Placental pericyte (primary cell): ENCODE measurements at places on chromosomes 4 and X. TPM values are rescaled to one million over a fixed set of nuclear protein-coding genes. Genes with fewer than 3 reads are reported as not detected.

STX18 gene
- total RNA-seq, result 28.2 and 29.3 TPM in 2 replicates

C1QTNF7 gene
- total RNA-seq, result 0.22 and 0.72 TPM in 2 replicates

SULT1E1 gene
- total RNA-seq, result not detected in 2 replicates

GLOD5 gene
- not detected in 2 replicates for total RNA-seq

SPARCL1 gene
- 0.14 TPM in 1 of 2 replicates, not detected in the other for total RNA-seq

TECRL gene
- not detected in 2 replicates for total RNA-seq

GCNA gene
- total RNA-seq, result 1.7 and 2.8 TPM in 2 replicates

TACC3 gene
- total RNA-seq, result 4.8 and 37.7 TPM in 2 replicates

KIAA1210 gene
- total RNA-seq, result not detected in 2 replicates

HSD17B13 gene
- total RNA-seq, result 0.14 and 0.22 TPM in 2 replicates

SHISA3 gene
- not detected in 2 replicates for total RNA-seq

GABRG1 gene
- total RNA-seq, result not detected in 2 replicates

GJB1 gene
- total RNA-seq, result not detected in 2 replicates

ZNF280C gene
- total RNA-seq, result 2.6 and 9.6 TPM in 2 replicates

KLHL4 gene
- total RNA-seq, result 4.8 and 5.9 TPM in 2 replicates

BBS12 gene
- total RNA-seq, result 3.1 and 3.3 TPM in 2 replicates

TRIM60 gene
- total RNA-seq, result 0.88 and 1.1 TPM in 2 replicates

GPR50 gene
- total RNA-seq, result not detected in 2 replicates

BMX gene
- under 0.01 TPM in 1 of 2 replicates, not detected in the other for total RNA-seq

PUDP gene
- total RNA-seq, result 13.7 and 16.2 TPM in 2 replicates

SMIM10L2A gene
- under 0.01 TPM in 1 of 2 replicates, not detected in the other for total RNA-seq

KCNIP4 gene
- 0.29 TPM in 1 of 2 replicates, not detected in the other for total RNA-seq

MYOZ2 gene
- total RNA-seq, result 0.29 and 0.66 TPM in 2 replicates

NHS gene
- total RNA-seq, result 0.66 and 5.3 TPM in 2 replicates

CCKAR gene
- total RNA-seq, result not detected in 2 replicates

TMEM31 gene
- not detected in 2 replicates for total RNA-seq

GUCY1B1 gene
- total RNA-seq, result 0.86 and 3.1 TPM in 2 replicates

CITED1 gene
- 0.22 and 1.1 TPM in 2 replicates for total RNA-seq

RPS6KA6 gene
- under 0.01 and 1.9 TPM in 2 replicates for total RNA-seq

ADRA2C gene
- total RNA-seq, result 2.2 and 2.9 TPM in 2 replicates

NAP1L2 gene
- 0.29 TPM in 1 of 2 replicates, not detected in the other for total RNA-seq

PRIMPOL gene
- total RNA-seq, result 6.8 and 16.8 TPM in 2 replicates

SPATA4 gene
- total RNA-seq, result 0.29 and 0.44 TPM in 2 replicates

PWWP3B gene
- total RNA-seq, result 0.44 and 4.3 TPM in 2 replicates

SSX2 gene
- not detected in 2 replicates for total RNA-seq

QDPR gene
- 13.9 and 18.2 TPM in 2 replicates for total RNA-seq

PSAPL1 gene
- not detected in 2 replicates for total RNA-seq

DCAF4L1 gene
- under 0.01 TPM in 2 replicates for total RNA-seq

FRG2 gene
- not detected in 2 replicates for total RNA-seq

GLUD2 gene
- 1.1 and 1.7 TPM in 2 replicates for total RNA-seq
